ENCODE measurements at places on chromosomes 5 and 9.
A peak's percentile ranks its signal among the peaks of the same experiment; 100 is the strongest.

DNA sequence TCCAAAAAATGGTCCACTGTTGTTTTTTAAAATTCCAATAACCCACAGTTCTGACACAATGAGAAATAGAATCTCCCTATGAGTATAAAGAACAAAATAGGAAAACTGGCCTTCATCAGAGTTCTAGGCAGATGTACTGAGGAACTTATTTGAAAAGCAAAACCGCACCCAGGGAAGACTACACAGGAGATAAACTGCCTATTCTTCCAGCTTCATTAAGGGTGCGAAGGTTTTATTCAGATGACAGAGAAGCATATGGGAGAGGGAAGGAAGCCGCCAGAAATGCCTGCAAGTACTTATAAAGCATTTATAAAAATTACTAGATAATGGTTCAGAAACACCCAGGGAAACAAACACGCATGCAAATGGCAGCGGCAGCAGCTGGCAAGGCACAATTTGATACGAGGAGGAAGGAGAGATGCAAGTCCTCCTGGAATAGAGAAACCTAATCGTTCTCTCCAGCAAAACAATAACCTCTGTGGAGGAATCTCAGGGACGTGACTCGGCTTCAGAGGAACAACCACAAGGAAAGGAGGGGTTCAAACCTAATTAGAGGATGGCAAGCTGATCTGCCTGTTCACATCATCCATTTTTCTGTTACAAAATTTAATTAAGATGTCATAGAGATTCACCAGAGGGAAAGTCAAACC is 9.0 kb downstream of the TTLL11 start:
- peak; percentile 78 for DNase-seq

DNA sequence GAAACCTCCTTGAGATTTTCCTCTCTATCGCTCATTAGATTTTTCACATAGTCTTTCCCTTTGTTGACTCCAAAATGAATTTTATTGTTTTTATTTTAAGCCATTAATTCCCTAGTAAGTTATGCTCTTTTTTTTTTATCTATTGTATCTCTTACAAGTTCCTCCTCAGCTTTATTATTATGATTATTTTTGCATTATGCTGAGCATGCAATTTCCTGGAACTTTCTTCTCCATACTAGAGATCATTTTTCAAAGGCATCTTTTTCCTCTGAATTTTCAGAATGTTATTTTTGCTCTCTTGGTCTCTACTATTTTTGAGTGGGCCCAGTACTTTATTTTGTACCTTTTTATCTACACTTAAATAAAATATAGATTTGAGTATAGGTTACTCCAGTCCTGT is 376.6 kb upstream of the SEMA6A start:
- DNase-seq, result no peak

DNA sequence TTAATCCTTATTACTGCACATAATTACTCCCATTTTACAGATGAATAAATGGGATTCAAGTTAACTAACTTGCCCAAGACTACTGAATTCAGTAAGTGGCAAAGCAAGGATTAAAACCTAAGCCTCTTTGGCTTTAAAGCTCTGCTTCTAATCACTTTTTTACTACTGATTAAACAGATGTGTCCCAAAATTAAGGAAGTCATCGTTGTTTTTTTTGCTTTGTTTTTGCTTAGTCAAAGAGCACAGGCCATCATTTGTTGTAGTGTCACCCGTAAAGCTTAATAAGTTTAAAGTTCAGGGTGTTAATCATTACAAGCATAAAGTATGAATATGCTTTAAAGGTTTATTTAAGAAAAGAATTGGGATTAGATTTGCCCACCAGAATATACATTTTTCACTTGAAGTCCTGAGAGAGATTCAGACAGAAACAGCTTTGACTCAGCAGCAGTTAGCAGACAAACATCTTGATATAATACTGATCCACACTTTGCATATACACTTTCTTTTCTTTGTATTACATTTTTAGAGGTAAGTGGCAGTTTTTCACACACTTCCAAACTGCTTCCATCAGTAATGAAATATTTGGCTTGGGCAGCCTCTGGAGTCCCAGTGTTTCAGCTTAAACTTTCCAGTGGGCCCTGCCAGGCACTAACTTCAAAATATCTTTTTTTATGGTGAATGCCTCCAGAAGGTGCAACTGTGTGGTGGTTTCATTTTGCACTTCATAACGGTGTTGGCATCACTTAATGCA is 52.7 kb downstream of the PIK3R1 start:
- no peak for DNase-seq

- no peak for DNase-seq
These were observed 766.4 kb upstream of the WWC1 start for GRCh38 chr5:167525004-167525403.

DNA sequence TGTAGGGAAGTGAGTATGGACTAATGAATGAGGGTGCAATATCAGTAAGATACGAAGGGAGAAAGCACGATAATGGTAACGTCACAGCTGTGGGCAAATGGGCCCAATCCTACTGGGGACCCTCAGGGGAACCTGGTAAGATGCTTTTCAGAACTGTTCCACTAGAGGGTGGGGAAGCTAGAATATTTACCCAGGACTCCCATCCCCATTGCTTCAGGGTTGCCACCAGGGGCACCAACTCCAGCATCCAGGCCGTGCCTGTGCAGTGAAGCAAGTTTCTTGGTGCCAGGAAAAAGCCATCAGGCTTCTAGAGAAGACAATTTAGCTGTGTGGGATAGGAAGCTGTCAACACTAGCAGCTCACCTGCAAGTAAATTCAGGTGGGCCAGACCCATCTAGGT is 409.3 kb downstream of the AGTPBP1 start:
- DNase-seq, result peak; percentile 13

- no peak for DNase-seq
These were observed 28.4 kb upstream of the CSNK1G3 start for GRCh38 chr5:123483446-123484077.

- no peak for DNase-seq
These were observed 443.0 kb upstream of the KLF4 start for GRCh38 chr9:107932601-107933000.

- no peak for DNase-seq
These were observed 158.8 kb downstream of the DEPDC1B start for GRCh38 chr5:60540856-60541805.

- DNase-seq, result no peak
These were observed 381.6 kb downstream of the TMEM38B start for GRCh38 chr9:106075960-106076327.

- DNase-seq, result no peak
These were observed 561.1 kb downstream of the RAB3C start for GRCh38 chr5:59143926-59144333.

DNA sequence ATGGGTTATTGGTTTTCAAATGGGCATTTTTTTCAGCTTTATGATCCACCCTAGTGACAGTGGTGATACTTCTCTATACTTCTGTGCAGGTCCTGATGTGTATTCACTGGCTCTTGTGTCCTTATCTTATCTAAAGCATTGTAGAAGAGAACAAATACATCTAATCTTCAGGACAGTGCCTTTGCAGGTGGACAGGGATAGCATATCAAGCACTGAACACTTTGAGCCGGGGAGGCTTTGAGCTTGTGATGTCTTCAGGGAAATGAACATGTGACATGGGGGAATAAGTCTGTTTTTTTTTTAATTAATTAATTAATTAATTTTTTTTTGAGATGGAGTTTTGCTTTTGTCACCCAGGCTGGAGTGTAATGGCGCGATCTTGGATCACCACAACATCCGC is 115.5 kb upstream of the KLF4 start:
- no peak for DNase-seq
